Stimulated activated CD8-positive, alpha-beta memory T cell treated with anti-CD3 and anti-CD28 coated beads, Interleukin-2, amount 100 ng/mL, for 1 hour (primary cell): ENCODE measurements at places on chromosomes 2 and 18.

DNA sequence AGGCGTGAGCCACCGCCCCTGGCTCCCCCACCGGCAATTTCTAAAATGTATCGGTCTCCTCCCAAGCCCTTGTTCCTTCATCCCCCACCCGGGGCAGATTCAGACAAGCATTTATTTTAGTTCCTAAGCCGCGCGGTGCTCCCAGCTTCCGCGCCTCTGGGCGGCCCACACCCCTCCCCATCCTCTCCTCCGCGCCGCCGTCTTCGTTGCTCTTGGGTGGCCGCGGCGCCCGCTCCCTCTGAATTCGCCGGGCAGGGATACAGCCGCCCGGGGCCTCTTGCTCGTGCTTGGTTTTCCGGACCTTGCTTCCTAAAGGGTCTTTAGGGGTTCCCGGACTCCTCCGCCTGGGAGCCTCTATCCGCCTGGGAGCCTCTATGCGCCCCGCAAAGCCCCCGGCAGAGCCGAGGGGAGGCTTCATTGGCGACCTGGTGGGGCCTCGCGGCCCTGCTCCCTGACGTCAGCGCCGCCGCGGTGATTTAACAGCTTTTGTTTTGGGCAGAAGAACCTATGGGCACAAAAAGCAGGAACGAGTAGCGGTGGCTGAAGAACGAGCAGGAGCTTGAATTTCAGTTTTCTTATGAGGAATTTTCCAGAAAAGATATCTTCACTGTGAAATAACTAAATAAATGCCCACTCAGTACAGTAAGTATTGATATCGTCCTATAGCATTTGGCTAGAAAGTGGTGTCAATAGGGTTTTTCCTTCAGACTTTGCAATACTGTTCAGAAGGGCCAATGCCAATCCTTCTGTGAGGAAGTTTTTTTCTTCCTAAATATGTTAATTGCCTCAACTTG is 37.3 kb downstream of the PRKRA start:
- DNase-seq: peak; percentile 50

DNA sequence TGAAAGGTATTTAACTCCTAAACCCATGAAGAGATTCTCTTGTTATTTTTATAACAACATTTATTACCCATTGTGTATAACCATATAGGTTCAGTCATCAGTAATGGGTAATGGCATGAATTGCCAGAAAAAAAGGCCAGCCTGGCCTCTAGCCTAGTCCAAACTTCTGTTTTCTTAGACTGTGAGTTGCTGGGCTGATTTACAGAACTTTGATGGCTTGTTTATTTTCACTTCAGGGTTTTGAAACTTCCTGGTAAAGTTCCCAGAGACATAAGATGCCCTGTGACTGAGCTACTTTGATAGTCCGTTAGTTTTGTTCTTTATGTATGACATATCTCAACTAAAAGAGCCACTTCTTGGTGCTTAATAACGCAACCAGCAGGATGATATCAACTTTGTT is 164.8 kb downstream of the METTL4 start:
- DNase-seq: no peak

- no peak for DNase-seq
Observed at GRCh38 chr18:53795610-53796009, 428.9 kb downstream of the MBD2 start.

GRCh38 chr2:43219383-43220228 is 6.8 kb downstream of the ZFP36L2 start:
- DNase-seq: peak; percentile 55

- peak; percentile 41 for DNase-seq
Observed at GRCh38 chr2:126657636-126658318, 1.8 kb downstream of the GYPC start.

DNA sequence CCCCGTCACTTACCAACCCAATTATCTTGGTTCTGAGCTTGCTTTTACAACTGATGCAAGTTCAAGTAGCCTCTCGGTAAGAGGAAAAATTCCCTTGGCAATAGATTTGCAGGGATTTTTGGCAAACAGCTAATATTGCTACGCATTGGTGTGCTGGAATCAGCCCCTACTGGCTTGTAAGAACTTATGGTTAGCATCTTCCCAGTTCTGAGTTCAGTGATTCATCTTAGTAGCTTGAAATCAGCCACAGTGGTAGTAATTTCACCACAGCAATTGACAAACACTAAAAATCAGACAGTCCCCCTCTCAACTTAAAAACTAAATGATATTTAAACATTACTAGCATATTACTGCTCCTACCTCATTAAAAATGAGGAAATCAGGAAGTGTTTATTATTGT is 5.9 kb upstream of the RAX start:
- no peak for DNase-seq
